ENCODE measurements at places on chromosomes 11 and 22.

DNA sequence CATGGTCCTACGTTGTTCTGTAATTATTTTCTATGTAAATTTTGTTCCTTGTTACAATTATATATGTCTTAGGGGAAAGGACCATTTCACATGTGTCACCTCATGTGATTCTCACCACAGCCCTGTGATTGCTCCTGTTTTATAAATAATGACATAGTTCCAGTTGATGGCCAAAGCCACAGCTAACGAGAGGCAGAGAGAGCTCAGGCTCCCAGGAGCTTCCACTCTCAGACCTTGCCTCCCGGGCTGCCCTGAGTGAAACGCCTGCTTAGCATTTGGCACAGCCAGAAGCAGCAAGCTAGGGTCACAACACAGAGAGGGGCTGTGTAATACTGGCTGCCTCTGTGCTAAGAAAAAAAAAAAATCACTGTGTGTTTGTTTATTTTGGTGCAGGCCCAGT, 5.9 kb downstream of the TMEM121B start:
- no peak for DNase-seq

DNA sequence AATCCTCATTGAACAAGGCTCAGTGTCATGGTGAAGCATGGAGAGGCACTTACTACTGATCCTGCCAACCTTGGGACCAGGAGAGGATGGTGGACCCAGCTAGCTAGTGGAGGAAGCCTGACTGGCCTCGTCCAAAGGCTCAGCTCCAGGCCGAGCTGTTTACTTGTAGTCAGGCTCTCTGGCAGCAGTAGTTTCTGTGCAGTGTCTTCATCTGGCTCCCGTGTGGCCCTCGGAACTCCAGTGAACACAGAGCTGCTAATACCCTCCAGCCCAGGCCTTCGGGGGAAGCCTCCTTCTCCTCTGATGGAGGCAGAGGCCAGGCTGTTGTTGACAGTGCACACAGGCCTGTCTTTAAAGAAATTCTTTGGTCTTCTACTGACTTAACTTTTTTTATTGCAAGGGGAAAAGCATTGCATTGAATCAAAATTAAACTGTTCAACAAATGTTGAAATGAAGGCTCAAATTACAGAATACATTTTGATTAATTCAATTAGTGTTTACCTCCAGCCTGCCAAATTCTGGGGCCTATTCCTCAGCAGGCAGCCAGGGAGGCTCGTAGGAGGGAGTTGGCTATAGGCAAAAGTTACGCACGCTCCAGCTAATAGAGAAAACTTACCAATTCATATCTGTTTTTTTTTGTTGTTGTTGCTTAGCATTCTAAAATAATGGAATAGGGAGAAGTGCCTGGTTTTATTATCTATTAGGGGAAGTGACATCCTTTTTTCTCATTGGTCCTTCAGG, 18.8 kb downstream of the PPFIBP2 start:
- no peak for DNase-seq

DNA sequence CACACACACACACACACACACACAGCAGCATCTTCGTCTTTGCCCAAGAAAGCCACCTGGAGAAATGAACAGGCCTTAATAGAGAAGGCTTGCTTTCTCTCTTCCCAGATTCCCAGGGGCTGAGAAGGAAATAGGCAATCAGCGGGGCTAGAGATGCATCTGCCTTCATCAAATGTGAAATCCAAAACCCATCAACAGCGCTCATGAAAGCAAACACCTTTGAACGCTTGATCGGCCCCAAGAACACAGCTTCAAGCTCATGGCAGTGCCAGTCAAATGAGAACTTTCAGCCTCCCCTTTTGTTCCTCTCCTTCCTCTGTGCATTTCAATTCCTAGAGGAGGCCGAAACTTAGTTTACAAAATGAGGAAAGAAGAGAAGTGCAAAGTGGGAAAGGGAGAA, 122.7 kb downstream of the EFCAB6 start:
- DNase-seq, result no peak

- no peak for DNase-seq
These were observed 17.2 kb upstream of the SMCO4 start for GRCh38 chr11:93560199-93560932.

DNA sequence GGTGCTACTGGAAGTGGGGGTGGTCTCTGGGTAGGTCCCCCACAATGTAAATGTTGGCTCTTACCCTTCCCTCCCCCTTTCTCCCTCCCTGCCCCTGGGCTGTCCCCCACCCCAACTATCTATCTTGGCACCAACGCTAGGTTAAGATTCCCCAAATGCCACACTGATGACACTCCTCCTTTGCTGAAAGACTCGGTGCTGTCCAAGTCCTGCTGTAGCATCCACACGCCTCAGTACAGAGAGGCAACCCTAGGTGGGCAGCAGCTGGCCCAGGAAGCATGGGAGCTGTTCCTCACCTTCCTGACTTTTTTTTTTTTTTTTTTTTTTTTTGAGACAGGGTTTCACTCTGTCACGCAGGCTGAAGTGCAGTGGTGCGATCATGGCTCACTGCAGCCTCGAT, 3.4 kb upstream of the KCTD17 start:
- DNase-seq, result no peak

GRCh38 chr22:41560095-41560471, 727 bp upstream of the CSDC2 start:
- no peak for DNase-seq

DNA sequence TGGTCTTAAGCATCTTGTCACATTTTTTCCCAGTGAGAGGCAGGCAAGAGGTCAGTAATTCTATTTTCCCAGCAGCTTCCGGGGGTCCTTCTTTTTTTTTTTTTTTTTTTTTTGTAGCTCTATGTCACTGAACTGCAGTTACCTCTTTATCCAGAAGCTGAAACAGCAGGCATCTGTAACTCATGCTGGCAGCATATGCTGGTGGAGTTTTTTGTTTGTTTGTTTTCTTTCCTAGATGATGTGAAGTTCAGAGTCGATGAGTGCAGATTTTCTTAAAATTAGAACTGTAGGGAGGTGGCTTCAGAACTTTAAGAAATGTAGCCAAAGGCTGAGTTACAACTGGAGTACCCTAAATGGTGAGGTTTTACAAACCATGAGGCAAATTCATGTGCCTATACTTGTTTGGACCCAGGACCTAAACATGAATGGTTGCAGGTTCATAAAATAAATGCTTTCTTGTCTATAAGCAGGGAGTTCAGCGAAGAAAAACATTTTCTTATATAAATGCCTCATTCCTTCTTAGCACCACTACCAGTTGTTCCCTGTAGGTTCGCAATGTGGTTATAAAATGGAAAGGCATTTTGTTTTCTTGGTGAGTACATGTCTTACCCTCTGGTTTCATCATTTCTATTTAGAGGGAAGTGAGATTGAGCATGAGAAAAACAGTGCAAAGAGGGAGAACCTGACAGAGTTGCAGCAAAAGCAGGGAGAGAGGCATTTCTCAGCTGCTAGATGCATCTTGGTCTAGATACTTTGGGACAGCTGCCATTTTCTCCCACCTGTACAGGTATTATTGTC, 84.0 kb downstream of the TRIM44 start:
- no peak for DNase-seq

DNA sequence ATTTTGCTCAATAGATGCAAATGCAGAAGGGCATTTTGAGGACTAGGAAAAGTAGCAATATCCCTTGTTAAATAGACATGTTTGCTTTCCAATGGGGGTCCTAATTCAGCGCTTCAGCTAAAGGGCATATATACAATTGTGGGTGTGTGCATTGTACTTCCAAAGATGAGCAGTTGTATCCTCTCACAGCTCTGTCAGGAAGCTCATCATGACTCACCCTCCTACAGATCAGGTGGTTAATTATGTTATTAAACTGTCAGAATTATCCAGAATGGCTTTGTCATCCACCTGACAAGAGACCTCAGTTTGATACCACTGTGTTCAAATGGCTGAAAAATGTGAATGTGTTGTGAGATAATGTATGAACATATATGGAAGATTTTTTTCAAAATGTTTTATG, 252.2 kb upstream of the MTNR1B start:
- DNase-seq, result no peak

- DNase-seq, result no peak
These were observed 984.3 kb upstream of the CCDC90B start for GRCh38 chr11:84270466-84270865.

DNA sequence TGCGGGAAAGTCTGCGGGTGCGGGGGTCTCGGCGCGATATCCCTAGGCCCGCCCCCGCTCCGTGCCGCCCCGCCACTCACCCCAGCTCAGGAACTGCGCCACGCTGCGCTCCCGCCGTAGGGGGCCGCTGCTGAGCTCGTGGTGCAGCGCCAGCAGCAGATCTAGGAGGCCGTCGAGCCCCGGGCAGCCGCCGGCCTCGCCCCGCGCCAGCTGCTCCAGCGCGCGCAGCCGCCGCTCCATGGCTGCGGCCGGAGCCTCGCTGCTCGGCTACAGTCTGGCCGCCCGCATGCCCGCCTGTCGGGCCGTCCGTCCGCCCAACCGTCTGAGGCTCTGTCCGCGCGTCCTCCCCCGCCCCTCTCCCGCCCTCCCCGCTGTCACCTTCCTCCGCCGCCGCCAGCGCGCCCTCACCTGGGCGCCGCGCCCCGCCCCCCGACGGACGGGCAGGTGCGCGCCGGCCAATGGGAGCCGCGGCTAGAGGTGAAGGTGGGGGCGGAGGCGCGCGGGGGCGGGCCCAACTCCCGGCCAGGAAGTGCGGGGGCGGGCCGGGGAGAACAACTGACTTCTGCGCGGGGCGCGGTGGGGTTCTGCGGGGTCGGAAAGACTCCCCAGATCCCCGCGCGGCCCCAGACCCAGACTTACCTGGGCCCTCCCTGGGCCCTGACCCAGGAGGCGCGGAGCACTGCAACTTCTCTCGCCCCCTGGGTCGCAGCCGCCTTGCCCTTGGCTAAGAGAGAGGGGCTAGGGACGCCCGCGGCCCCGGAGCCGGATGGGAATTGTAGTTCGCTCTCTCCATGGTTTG, at the start of gene CDC42BPG:
CDC42BPG (minus strand) TSS at position 324 of the 799 bp plus-strand sequence; CDS start at position 240, 84 bp downstream.
- no peak for DNase-seq

GRCh38 chr22:30305519-30305905, 16.2 kb upstream of the CASTOR1 start:
- peak; percentile 44 for DNase-seq

GRCh38 chr11:19672586-19673206, 39.9 kb upstream of the NAV2 start:
- DNase-seq, result no peak

GRCh38 chr22:44331881-44332714, 19.3 kb upstream of the SHISAL1 start:
- DNase-seq, result no peak

DNA sequence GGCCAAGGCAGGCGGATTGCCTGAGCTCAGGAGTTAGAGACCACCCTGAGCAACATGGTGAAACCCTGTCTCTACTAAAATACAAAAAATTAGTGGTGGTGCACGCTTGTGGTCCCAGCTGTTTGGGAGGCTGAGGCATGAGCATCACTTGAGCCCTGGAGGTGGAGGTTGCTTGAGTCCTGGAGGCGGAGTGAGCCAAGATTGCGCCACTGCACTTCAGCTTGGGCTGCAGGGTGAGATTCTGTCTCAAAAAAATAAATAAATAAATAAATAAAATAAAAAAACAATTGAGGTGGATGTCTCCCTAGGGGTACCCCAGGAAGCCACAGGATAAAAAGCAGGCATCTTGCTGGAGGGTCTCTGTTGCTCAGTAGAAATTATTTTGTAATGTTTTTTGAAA, 14.1 kb downstream of the PTPRJ start:
- DNase-seq, result no peak

GRCh38 chr11:42363701-42364100, 904.2 kb upstream of the LRRC4C start:
- no peak for DNase-seq

- no peak for DNase-seq
These were observed 322.0 kb downstream of the FAT3 start for GRCh38 chr11:92546603-92547002.

- DNase-seq, result no peak
These were observed 87.1 kb downstream of the ADAMTS15 start for GRCh38 chr11:130535520-130535919.

DNA sequence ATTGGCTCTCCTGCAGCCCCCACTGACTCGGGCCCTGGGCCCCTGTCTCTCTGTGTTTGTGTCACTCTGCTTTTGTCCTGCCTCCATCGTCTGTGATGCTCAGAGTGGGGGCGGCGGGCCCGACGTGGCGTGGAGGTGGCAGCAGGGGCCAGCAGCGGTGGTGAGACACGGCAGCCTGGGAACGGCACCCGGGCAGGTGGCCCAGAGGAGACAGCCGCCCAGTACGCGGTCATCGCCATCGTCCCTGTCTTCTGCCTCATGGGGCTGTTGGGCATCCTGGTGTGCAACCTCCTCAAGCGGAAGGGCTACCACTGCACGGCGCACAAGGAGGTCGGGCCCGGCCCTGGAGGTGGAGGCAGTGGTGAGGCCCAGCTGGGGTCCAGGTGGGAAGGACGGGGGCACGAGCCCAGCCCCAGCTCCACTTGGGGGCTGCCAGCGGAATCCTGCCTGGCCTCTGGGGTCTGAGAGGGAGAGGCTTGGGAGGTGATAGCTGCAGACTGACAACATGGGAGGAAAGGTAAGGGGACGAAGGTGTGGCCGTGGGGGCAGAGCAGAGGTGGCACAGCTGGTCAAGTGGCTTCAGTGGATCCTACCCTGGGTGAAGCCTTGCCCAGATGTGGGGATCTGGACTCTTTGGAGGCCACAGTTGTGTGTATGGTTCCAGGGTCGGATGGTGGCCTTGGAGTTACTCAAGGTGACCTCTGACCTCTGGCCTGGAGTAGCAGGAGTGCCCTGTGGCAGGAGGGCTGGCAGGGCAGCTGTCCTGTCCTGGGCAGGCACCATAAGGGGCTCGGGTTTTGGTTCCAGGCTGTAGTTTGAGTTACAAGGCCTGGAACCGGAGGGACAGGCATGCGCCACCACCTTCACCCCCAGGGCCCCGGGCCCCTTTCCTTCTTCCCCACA, 16.2 kb downstream of the RELT start:
- no peak for DNase-seq

DNA sequence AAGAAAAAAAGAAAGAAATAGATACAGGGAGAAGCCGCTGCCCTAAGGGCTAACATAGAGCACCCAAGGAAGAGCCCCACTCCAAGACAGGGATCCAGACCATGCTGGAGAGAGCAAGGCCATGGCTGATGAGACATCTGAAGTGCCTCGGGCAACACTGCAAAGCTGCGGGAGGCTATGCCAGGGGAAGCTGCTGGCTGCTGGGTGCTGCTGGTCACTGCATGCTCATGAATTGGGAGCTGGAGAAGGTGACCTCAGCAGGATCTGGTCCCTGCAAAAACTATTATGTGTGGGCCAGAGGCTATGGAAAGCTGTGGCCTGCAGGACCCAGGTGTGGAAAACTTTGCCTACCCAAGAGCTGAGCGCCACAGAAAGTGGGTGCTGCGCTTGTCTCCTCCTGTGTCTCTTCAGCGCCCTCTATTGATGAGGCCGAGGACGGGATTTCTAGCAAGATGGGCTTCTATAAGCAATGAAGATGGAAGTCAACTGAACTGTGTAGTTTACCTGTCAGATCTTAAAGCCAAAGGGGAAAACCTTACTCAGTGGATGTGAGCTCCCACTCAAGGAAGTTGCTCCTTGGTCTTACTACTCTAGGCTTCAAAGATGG, 17.3 kb upstream of the SLC29A2 start:
- DNase-seq, result peak; percentile 44

GRCh38 chr22:39092111-39092862, 4.8 kb upstream of the APOBEC3H start:
- DNase-seq, result peak; percentile 23
